ENCODE measurements at places on chromosomes 2 and 18. TPM values are rescaled to one million over a fixed set of nuclear protein-coding genes. Genes with fewer than 3 reads are reported as not detected.

LBH gene
- 336 TPM for total RNA-seq

VWA3B gene
- not detected for total RNA-seq

OTX1 gene
- total RNA-seq: 0.29 TPM

ZC3H6 gene
- 5.8 TPM for total RNA-seq

SERPINB10 gene
- total RNA-seq: not detected

SIX3 gene
- not detected for total RNA-seq

IL36RN gene
- not detected for total RNA-seq

MXD1 gene
- total RNA-seq: 4.0 TPM

LIPG gene
- 0.83 TPM for total RNA-seq

LRRC30 gene
- total RNA-seq: not detected

ITGAV gene
- total RNA-seq: 135 TPM

FBXO48 gene
- 0.29 TPM for total RNA-seq

GKN2 gene
- not detected for total RNA-seq

CTLA4 gene
- total RNA-seq: not detected

STARD6 gene
- not detected for total RNA-seq

FOXI3 gene
- not detected for total RNA-seq

CNGA3 gene
- 0.17 TPM for total RNA-seq

DNPEP gene
- 90.3 TPM for total RNA-seq

BOLL gene
- total RNA-seq: not detected

TMEM178A gene
- total RNA-seq: 1.0 TPM

CABYR gene
- total RNA-seq: 7.7 TPM
